ENCODE measurements at places on chromosomes 6 and 20.
A peak's percentile ranks its signal among the peaks of the same experiment; 100 is the strongest.

DNA sequence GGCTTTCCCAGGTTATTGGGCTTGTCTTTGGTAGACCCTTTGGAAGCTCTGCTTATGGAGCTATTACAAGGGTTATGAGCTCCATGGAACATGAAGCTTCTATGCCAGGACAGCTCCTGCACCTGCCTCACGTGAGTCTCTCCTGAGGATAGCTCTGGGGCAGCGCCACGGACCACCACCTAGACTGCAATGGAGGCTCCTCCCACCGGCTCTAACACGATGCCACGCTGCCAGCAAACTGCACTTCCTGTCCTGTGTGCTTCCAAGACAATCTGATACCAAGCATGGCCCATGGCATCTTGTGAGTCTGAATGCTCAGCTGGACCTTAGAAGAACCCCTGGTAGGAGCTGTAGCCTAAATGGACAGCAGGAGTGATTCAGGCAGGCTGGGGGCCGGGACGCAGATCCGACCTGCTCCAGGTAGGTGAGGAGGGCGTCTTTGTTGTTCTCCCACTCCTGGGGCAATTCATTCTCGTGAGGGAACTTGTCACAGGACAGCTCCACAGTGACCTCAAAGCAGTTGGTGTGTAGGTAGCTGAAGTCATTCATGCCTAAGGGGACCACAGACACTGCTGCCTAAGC is 5.5 kb downstream of the CPXM1 start:
- no peak for ATAC-seq

GRCh38 chr6:72206606-72207005 is 320.3 kb downstream of the RIMS1 start:
- no peak for ATAC-seq

- no peak for ATAC-seq
These were observed 37.7 kb downstream of the FRK start for GRCh38 chr6:116022841-116023445.

DNA sequence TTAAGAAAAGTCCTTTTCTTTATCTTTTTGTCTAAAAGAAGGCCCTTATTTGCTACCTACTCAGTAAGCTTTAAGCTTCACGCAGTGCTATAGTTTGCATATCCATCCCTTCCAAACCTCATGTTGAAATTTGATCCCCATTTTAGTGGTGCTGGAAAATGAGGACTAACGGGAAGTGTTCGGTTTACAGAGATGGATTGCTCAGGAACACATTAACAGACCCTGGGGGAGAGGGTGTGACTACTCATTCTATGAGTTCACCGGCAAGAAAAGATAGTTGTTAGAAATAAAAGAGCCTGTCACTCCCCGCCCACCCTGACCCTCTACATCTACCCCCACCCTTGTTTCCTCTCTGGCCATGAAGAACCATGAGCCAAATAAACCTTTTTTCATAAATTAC is 546.2 kb downstream of the MEI4 start:
- ATAC-seq: no peak

- ATAC-seq: peak; percentile 98
These were observed 117.3 kb downstream of the OPRM1 start for GRCh38 chr6:154156135-154156896.

GRCh38 chr6:156954816-156955215 is 177.6 kb downstream of the ARID1B start:
- ATAC-seq: no peak

DNA sequence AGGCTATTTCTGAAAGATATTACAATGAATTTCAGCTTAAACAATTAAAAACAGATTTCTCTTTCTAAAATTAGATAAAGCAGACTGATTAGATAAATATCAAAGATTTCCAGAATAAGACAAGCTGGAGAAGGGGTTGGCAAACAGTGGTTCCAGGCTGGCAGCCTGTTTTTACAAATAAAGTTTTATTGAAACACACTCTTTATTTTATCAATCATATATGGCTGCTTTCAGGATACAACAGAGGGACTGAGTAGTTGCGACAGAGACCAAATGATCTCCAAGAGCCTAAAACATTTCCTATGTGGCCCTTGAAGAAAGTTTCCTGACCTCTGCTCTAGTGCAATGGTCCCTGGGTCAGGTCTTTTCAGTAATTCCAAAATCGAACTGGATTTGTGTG is 65.6 kb upstream of the IYD start:
- ATAC-seq: no peak

GRCh38 chr6:156174031-156174890 is 602.9 kb upstream of the ARID1B start:
- ATAC-seq: no peak

DNA sequence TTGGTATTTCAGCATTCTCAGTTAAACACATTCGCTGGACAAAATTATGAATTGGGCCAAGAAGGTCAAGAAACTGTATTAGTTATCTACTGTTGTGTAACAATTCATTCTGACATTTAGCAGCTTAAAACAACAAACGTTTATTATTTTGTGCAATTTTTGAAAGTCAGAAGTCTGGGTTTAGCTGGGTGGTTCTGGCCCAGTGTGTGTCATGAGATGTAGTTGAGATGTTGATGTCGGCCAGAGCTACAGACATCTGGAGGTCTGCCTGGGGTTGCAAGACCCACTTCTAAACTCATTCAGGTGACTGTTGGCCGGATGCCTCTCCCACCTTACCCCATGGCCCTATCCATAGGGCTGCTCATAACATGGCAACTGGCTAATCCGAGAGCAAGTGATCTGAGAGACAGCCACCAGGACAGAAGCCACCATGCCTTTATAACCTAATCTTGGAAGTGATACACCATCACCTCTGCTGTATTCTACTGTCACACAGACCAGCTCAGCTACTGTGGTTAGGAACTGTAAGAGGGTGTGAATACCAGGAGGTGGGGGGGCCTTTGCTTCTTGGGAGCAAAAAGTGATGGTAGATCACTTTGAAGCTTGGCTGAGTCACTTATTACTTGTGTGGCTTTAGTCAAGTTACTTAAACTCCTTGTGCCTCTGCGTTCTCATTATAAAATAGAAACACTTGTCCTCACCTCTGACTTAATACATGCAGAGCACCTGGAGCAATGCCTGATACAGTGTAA is 217.0 kb upstream of the MYLIP start:
- ATAC-seq: no peak

DNA sequence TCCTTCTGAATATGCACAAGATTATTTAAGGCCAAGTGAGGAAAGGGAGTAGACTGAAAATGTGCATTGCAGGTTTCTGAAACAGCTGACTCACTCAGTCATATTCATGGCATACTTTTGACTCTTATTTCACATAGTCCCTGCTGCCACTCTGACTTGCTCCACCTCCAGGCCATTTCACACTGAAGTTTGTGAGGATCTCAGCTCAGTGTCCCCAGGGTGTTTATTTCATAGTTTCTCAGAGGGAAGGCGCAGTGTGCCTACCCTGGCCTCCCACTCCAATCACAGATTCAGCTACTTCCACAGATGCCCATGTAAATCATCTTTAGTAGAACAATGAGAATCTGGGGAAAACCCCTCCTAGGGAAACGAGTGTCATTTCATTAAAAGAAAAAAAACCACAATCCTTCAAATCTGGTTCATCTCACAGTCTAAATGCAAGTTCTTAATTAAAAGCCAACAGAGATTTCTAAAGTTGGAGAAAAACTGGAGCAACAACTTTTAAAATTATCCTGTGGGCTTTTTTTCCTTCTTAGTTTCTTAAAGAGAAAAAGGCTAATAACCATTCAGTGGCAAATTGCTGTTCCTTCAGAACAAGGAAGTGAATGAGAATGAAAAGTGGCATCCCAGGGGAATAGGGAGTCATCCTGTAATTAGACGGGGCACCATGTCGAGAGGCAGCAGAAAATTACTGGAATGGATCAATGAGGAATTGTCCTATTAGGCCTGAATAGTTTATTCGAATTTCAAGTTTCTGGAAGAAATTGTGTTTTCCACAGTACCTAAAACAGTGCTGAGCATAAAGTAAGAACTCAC is 133.6 kb downstream of the TFAP2B start:
- no peak for ATAC-seq

DNA sequence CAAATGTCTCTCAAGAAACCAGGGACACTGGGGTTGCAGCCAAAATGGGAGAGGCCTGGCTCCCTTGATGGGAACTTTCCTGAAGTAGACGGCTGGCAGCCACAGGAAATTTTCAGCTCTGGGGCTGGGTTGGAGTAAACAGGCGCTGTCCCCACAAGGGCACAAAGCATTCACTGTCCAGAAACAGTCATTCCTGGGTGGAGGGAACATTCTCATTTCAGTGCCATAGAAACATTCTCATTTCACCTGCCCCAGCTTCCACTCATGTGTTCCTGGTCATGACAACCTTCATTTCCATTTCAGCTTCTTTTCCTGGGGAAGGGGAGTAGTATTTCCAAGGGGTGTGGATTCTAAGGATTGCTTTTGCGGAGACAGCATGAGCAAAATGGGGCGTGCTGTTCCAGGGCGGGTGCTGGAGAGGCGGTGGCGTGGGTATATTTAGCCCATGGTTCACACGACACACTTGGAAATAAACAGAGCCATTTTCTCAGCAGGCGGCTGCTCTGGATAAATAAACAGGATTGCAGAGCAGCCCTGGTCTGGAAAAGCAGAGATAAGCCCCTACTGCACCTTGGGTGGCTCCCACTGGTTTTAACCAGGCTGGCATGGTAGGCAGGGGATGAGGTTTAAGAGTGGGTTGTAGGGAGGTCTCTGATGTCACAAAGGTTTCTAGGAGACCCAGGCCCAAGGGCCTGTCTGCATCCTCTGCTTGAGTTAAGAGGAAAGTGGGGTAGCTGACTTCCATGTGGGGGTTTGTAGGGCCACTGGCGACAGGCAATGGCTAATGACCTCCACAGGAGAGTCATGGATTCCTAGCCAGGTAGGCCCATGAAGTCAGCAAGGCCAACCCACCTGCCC is 32.9 kb downstream of the COX4I2 start:
- no peak for ATAC-seq

- no peak for ATAC-seq
These were observed 45.3 kb downstream of the ELOVL4 start for GRCh38 chr6:79902046-79902445.

DNA sequence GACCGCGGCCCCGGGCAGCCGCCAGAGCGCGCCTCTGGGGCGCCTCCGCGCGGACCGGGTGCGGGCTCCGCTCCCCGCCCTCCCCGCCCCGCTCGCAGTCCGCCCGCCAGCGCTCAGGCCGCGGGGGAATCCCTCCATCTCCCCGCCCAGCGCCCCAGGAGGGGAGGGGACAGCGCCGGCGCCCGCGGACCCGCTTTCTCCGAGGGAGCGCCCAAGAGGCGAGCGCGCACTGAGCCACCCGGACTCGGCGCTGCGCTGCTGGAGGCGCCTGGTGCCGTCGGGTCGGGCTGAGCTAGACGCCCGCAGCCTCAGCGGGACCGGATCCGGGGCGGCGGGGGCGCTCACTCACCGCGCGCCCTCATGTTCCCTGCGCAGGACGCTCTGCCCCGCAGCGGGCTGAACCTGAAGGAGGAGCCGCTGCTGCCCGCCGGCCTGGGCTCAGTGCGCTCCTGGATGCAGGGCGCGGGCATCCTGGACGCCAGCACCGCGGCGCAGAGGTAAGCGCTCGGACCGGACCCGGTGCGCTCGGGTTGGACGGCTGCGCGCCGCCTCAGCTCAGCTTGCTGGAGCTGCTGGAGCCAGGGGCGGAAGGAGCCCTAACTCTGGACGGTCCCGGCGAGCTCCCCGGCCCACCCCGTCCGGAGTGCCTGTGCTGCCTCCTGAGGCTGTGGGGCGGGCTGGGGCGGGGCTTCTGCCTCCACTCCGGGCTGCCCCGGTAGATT is 867 bp downstream of the EBF4 start:
- peak; percentile 58 for ATAC-seq

DNA sequence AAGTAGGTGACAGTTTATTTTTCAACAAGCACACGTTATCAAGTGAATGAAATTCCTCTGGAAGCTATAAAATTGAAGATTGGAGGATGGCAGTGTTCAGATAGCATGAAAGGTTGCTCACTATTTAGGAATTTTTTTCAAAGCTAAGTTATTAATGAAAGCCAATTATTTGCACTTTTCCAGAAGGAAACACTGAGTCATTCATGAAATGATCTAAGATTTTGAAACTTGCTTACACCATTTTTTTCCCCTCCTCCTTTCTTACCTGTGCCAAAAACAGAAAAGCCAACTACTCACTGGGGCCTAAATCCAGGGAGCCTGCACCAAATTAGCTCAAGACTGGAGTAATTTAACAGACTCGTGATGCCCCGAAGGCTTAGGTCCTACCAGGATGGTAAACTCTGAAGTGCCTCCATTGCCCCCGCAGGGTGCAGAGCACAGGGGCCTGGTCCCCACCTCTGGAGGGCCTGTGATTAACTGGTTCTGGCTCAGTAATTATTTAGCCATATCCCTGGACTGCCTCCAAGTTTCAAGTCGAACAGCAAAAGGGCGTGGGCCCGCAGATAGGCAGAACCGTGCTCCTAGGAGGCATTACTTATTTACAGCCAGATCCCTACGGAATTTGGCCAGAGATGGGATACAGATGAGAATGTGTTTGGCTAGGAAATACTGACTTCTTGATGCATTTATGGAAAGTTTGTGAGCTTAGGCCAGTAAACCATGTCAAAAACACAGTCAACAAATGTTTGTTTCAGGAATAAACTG is 28.0 kb upstream of the ZNF217 start:
- peak; percentile 72 for ATAC-seq

- ATAC-seq: peak; percentile 57
These were observed 28.9 kb downstream of the PLG start for GRCh38 chr6:160730911-160731310.

GRCh38 chr6:84526631-84527030 is 237.8 kb downstream of the TBX18 start:
- ATAC-seq: no peak

- ATAC-seq: no peak
These were observed 34.4 kb upstream of the ZNF217 start for GRCh38 chr20:53628076-53628475.

- no peak for ATAC-seq
These were observed 51.4 kb downstream of the RIN2 start for GRCh38 chr20:19809505-19809904.

GRCh38 chr20:14453259-14453658 is 115.8 kb upstream of the FLRT3 start:
- no peak for ATAC-seq

DNA sequence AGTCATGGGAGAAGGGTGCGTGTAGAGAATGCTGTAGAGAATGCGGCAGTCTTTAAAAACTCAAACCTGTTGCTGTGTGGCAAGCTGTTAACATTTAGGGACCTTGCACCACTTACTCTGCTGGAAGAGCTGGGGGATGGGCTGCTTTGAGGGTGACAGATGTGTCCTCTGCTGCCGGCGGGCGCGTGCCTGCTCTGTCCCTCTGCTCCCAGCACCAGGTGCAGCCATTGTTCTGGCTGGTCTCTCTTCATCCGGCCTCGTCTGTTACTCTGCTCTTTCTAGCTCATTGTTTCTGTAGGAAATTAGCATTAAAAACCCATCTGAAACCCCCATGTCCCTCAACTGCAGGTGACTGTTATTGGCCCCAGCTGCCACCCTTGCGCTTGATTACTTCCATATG is 78.5 kb downstream of the CBFA2T2 start:
- peak; percentile 37 for ATAC-seq

- ATAC-seq: peak; percentile 69
These were observed 284.1 kb upstream of the PLN start for GRCh38 chr6:118263921-118264486.

All from SK-N-SH treated with all-trans-retinoic acid at 6 μM for 48 hours (cell line).